Right forelimb (tissue), 1 donor: ENCODE measurements at places on chromosomes 4 and X.

DNA sequence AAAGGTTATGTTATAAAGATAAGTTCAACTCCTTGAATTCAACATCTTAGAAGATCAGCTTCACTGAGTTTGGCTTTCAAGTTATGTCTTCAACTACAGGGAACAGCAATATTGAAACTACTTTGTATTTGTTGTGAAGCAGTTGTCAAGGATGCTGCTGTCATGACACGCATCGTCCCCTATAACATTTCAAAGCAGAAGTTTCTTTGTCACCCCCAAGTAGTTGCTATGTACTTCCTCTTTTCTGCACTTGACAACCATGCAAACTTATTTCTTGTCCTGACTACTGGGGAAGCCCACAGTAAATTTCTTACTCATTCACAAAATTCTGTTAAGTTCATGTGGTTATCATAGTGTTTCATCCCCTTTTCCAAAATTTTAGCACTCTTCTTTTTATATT lies 14.3 kb downstream of the ANTXR2 start:
- no peak for DNase-seq

DNA sequence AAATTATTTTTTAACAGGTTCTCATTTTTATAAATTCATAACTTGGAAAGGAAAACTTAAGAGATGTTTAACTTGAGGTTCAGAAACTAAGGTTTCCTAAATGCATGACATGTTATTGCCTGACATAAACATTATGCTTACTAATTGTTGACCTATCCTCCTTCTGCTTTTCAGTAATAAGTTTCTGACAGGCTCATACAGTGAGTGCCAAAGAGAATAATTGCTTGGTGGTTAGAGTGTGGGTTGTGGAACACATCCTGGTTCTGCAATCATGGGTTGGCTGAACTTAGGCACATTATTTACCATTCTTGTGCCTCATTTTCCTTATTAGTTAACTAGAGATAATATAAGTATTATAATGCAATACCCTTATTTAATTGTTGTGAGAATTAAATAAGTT lies 56.5 kb downstream of the BMPR1B start:
- DNase-seq, result no peak

- no peak for DNase-seq
Observed at GRCh38 chr4:129821963-129822362, 726.0 kb downstream of the C4orf33 start.

GRCh38 chr4:154082760-154083535 lies 294.1 kb upstream of the SFRP2 start:
- DNase-seq, result no peak

GRCh38 chr4:102518703-102519131 lies 17.6 kb downstream of the NFKB1 start:
- DNase-seq, result no peak

- DNase-seq, result no peak
Observed at GRCh38 chrX:107924136-107924746, 57.9 kb downstream of the TEX13B start.

GRCh38 chr4:34709564-34709963 lies 1534.8 kb downstream of the ARAP2 start:
- DNase-seq, result no peak

GRCh38 chrX:149950681-149951080 lies 12.4 kb upstream of the EOLA2 start:
- no peak for DNase-seq
